Sigmoid colon (tissue), 7 donors: ENCODE measurements at places on chromosomes 3 and 15. TPM values are rescaled to one million over a fixed set of nuclear protein-coding genes. Genes with fewer than 3 reads are reported as not detected.

DNA sequence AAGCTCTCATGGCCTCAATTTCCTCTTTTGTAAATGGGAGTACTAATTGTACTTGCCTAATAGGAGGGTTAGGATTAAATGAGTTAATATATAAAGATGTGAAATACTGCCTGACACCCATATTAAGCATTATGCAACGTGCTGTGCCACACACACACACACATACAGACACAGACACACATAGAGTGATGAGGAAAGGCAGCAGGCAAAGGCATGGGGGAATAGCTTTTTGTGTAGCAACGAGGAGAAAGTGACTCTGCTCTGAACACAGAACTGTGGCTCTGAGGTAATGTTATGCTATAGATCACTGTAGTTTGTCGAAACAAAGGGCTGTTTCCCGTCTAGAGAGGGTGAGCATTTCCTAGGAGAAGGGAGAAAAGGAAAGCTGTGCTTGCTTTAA lies 233.3 kb upstream of the SLCO3A1 start:
- H3K27me3 ChIP-seq, result no peaks in the 10 kb centered on the region
- no peak overlapping the region for H3K4me3 ChIP-seq
- peaks cover 4% of the 10 kb centered on the region for H3K4me1 ChIP-seq

DNA sequence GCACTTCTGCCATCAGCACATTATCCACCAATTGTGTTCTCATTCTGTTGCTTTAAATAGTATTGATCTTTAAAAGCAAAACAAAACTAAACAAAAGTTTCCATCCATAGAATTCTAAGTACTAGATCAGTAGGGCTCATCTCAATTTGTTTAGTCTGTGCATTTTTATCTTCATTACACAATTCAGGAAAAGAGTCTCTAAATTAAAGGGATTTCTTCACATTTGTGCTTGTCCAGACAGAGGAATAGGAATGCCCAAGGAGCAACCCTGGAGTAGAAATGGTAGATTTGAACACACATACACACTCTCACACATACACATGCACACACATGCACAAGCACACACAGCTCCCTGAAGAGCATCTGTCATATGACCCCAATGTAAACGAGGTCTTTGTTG lies 21.4 kb downstream of the LMCD1 start:
- no peak for DNase-seq
- H3K4me3 ChIP-seq, result no peak overlapping the region
- no peak overlapping the region for H3K27ac ChIP-seq
- H3K27me3 ChIP-seq, result no peaks in the 10 kb centered on the region
- no peaks in the 10 kb centered on the region for H3K4me1 ChIP-seq

DNA sequence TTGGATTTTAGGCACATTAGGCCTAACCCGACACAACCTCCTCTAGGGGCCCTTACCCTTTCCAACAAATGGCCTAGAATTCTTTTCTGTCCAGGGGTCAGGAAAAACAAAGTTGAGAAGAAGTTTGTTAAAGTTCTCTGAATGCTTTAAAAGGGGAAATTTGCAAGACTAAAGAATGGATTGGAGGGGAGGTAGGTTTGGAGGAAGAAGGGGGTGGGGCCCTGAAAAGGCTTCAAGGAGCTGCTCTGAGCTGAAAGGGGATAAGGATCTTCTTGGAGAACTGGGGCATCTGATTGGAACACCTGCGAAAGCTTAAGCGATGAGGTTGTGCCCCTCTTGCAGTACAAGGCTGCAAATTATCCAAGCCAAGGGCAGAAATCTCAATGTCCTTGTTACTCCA lies 3.9 kb upstream of the SENP2 start:
- H3K36me3 ChIP-seq, result no peaks in the 10 kb centered on the region
- H3K4me1 ChIP-seq, result peaks cover 13% of the 10 kb centered on the region
- no peak overlapping the region for H3K4me3 ChIP-seq
- no peak overlapping the region for H3K27ac ChIP-seq

The NEK11 gene
- polyA plus RNA-seq, result 4.2 TPM
